Stimulated activated CD4-positive, alpha-beta T cell treated with anti-CD3 and anti-CD28 coated beads, Interleukin-12 subunit alpha, Interleukin-12 subunit beta, amount 100 ng/mL, for 24 hours (primary cell): ENCODE measurements at places on chromosomes 3 and 15.
A peak's percentile ranks its signal among the peaks of the same experiment; 100 is the strongest.

DNA sequence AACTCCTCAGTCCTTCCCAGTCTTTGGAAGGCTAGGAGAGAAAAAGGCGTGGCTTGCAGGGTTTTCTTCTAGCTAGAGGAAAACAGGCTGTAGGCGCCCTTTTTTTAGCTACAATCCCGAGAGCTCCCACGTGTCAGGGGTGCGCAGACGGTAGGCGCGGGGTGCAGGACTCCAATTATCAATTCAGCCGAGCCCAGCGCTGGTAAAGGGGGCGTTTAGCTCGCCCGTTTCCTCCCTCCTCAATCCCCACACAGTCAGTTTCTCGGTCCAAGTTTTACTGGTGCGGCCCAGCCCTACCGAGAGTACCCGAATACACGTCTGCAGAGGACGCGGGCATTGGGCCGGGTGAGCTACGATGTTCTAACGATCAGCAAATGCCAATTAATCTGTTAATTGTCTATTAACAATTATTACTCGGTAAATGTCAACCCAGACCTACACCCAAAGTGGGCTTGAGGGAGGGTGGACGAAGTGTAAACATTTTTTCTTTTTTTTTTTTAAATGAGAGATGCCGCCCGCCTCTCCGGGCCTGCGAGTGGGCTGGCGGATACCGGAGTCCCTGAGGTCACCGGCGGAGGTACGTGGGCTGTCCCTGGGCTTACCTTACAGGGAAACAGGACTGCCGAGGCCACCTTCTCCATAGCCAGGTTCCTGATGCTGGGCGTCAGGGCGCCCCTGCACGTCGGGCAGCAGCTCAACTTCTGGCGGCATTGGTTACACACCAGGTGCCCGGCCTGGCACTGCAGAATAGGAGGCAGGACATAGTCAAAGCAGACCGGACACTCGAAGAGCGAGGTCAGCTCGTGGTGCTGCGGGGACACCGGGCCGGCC lies 923 bp downstream of the SIAH2 start:
- peak; percentile 35 for DNase-seq

- no peak for DNase-seq
Measured at GRCh38 chr15:78878356-78878755, 5.7 kb downstream of the MORF4L1 start.

DNA sequence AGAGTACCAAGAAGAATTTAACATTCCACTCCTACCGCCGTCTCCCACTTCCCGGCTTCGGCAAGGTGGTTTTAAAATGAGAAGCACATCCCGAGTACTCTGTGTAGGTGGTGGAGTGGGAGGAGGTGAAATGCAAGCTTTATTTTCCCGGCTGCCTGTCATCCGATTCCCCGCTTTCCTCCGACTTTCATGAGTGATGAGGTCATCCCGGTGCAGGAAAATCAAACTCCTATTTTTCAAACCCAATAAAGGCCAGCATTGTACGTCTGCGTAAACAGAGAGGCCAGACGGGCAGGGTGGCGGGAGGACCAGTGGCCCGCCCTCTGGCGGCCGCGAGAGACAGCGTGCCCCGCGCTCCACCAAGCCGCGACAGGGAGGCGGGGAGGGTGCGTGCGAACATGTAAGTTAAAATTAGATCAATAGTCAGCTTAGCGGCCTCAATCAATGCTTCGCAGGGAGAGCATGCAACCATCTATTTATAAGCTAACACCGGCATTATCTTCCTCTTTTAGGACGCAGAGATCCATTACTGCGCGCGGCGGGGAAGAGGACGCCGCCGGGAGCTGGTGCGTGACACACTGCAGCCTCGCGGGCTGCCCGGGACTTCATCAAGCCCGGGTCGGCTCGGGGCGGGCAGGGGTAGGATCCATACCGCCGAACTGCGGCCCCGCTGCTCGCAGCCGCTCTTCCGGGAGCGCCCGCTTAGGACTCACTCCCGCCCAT lies 163.3 kb downstream of the CD47 start:
- DNase-seq: peak; percentile 57

DNA sequence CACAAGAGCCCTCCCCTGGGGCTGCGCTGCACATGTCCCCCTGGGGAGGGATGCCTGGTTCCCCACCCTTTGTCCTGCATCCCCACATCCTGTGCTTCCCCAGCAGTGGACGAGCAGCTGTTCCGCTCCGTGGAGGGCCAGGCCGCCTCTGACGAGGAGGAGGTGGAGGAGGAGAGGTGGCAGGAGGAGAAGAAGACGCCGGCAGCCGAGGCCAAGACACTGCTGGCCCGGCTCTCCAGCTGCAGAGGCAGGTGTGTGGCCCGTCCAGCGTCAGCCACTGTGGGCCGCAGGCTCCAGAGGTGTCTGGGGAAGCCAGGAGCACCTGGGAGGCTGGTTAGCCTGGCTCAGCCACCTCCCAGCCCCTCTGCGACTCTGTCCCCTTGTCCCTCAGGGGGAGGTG lies 27.9 kb upstream of the GP9 start:
- no peak for DNase-seq

DNA sequence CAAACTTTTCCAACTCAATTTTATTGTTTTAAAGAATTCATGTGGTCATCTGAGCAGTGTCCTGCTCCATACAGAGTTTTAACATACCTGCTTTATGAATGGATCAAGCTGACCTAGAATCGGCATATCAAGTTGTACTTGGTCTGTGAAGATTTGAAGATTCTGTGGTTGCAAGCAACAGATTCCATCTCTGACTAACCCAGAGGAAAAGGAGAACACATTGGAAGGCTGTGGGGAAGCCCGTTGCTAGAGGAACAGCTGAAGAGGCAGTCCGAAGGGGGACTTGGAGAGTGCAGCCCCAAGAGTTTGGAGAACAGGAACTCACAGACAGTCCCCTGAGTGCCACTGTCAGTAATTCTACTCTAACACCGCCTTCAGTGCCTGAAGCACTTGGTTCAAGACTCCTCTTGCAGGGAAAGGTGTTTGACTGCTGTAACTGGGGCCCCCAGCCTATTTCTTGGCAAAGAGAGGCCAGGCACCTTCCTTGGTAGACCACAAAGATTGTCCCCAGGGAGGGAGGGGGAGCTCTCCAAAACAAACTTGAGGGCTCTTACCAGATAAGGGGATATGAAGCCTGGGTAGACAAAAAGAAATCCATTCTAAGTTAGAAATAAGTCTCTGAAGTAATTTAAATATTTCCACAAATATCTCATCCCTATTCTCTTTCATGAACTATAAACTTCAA lies 88.8 kb downstream of the LARS2 start:
- no peak for DNase-seq

GRCh38 chr3:98961161-98962155 lies 60.0 kb upstream of the DCBLD2 start:
- DNase-seq: no peak

DNA sequence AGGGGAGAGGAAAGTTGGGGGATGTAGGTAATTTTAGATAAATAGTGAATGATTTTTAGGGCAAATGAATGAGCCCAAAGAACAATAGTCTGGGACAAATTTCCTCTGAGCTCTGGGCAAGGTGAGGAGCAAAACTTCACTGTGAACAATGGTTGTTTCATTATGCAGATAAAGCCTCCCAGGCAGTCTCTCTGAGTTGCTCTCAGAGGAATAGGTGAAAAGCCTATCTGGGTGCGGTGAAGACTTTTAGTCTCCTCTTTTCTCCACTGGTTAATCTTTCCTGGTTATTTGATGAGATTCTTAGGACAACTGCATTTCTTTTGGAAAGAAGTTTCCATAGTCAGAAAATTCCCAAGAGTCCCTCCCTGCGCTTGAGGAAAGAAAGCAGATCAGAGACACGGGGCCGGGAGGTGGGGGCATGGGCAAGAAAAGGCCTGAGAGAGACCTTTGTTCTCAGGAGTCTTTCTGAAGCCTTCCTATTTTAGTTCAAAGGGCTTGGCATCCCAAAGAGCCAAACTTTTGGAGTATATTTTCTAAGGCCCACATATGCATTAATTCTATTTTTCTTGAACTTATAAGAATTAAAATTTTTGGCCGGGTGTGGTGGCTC lies 353.6 kb upstream of the SLCO3A1 start:
- no peak for DNase-seq
